Endodermal cell (in vitro differentiated cells): ENCODE measurements at places on chromosomes 6 and 20. TPM values are rescaled to one million over a fixed set of nuclear protein-coding genes. Genes with fewer than 3 reads are reported as not detected.

Gene TMEM74B
- 2.8 and 3.1 TPM in 2 replicates for total RNA-seq

Gene SMLR1
- 0.27 and 0.42 TPM in 2 replicates for total RNA-seq

Gene NFATC2
- 1.9 to 3.5 TPM (median 2.1 TPM) in 3 replicates for total RNA-seq

Gene DZANK1
- 16.6 and 18.8 TPM in 2 replicates for total RNA-seq

Gene OTOR
- not detected in 3 replicates for total RNA-seq

GRCh38 chr6:84651583-84651982, 112.8 kb downstream of the TBX18 start:
- DNase-seq: no peak
- H3K4me3 ChIP-seq: no peak overlapping the region
- H3K27me3 ChIP-seq: no peaks in the 10 kb centered on the region
- no peak overlapping the region for H3K27ac ChIP-seq

DNA sequence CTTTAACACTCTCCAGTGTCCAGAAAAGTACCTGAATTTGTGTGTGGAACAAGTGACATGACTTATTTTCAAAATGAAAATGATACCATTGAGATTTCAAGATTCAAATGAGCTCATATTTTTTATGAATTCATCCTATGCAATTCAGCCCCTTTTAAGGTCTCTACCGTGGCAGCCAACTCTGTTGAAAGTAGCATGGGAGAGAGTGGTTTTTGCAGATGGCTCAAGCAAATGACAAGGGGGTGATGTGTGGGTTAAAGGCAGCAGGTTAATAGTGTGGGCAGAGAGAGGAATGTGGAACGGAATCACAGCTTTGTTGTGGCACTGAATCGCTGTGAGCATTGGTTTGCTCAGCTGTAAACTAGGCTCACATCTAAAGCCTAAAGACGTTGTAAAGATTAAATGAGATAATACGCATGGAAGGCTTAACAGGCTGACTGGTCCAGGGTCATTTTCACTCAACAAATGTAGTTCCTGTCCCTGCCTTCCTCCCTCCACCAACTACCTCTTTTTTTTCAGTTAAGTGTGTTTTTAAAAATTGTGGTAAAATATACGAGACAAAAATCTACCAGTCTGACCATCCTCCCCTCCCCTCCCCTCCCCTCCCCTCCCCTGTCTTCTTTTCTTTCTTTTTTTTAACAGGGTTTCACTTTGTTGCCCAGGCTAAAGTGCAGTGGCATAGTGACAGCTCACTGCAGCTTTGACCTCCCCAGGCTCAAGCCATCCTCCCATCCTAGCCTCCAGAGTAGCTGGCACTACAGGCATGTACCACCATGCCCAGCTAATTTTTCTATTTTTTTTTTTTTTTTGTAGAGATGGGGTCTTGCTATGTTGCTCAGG, 114.7 kb upstream of the ZNF217 start:
- DNase-seq: no peak
- H3K4me1 ChIP-seq: peaks cover 4% of the 10 kb centered on the region
- no peaks in the 10 kb centered on the region for H3K36me3 ChIP-seq

GRCh38 chr6:25199544-25199943, 79.6 kb upstream of the CARMIL1 start:
- no peak overlapping the region for H3K27ac ChIP-seq
- no peaks in the 10 kb centered on the region for H3K36me3 ChIP-seq
- H3K27me3 ChIP-seq: no peaks in the 10 kb centered on the region
- DNase-seq: no peak
- H3K4me1 ChIP-seq: no peaks in the 10 kb centered on the region
- no peak overlapping the region for H3K4me3 ChIP-seq

DNA sequence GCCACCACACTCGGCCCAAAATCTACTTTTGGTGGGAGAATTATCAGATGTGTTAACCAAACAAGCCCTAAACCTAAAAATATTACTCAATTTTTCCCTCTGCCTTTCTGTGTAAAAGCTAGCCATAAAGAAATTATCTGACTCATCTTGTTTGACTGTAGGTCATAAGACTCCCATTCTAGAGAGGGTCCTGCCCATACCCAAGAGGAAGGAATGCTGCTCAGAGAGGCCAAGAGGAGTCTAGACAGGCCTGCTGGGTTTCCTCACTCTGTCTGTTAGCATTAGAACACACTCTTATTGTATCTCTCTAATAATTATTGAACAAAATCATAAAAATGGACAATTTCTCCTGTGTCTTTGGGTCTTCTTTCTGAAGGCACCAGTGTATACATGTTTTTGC, 26.1 kb downstream of the C6orf141 start:
- no peaks in the 10 kb centered on the region for H3K36me3 ChIP-seq
- H3K4me1 ChIP-seq: no peaks in the 10 kb centered on the region
- H3K27ac ChIP-seq: no peak overlapping the region
- DNase-seq: no peak
- H3K27me3 ChIP-seq: no peaks in the 10 kb centered on the region

GRCh38 chr6:16651871-16652270, 109.4 kb downstream of the ATXN1 start:
- DNase-seq: no peak
- H3K27ac ChIP-seq: no peak overlapping the region
- H3K36me3 ChIP-seq: no peaks in the 10 kb centered on the region
- H3K4me1 ChIP-seq: peaks cover 12% of the 10 kb centered on the region
- H3K4me3 ChIP-seq: no peak overlapping the region

GRCh38 chr6:168778201-168778600, 337.2 kb downstream of the SMOC2 start:
- H3K27ac ChIP-seq: no peak overlapping the region
- no peak for DNase-seq
- no peaks in the 10 kb centered on the region for H3K36me3 ChIP-seq

DNA sequence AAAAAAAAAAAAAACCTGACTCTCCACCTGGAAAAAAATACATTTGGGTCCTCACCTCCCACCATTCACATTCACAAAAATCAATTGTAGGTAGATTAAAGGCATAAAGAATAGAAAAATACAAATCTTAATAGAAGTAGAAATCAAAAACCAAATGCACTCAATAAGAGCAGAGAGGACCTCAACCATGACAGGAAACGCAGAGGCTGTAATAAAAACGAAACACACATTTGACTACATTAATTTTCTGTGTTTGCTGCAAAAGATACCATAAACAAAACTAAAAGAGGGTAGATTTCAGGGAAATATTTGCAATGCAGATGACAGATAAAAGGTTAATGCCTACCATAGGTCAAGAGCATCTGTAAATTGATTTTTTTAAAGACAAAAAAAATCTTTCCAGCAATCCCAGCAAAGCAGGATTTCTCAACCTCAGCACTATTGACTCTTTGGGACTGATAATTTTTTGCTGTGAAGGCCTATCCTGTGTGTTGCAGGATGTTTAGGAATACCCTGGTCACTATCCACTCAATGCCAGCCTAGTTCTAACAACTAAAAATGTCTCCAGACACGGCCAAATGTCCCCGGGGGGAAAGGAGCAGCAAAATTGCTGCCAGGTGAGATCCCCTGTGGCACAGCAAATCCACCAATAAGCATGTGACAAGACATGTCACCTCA, 9.1 kb downstream of the ETV7 start:
- peaks cover 6% of the 10 kb centered on the region for H3K4me1 ChIP-seq
- no peak overlapping the region for H3K27ac ChIP-seq
- no peaks in the 10 kb centered on the region for H3K36me3 ChIP-seq
- DNase-seq: no peak

DNA sequence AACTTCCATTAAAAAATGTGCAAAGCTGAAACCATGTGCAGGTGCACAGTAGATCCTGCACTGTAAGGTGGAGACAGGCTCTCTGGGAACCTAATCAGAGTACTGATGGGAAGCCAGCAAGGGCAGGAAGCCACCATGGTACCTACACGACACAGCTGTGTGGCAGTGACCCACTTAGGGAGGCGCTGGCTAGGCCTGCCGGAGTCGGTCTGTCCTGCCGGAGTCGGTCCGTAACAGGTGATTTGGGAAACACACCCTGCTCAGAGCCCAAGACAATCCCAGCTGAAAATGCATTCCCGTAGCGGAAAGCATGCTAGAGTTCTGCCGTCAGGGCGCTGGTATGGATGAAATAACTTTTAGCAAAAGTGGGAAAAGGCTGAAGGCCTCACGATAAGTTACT, 17.2 kb downstream of the TXNDC5 start:
- no peak for DNase-seq
- no peak overlapping the region for H3K27ac ChIP-seq
- H3K36me3 ChIP-seq: peaks cover 76% of the 10 kb centered on the region

DNA sequence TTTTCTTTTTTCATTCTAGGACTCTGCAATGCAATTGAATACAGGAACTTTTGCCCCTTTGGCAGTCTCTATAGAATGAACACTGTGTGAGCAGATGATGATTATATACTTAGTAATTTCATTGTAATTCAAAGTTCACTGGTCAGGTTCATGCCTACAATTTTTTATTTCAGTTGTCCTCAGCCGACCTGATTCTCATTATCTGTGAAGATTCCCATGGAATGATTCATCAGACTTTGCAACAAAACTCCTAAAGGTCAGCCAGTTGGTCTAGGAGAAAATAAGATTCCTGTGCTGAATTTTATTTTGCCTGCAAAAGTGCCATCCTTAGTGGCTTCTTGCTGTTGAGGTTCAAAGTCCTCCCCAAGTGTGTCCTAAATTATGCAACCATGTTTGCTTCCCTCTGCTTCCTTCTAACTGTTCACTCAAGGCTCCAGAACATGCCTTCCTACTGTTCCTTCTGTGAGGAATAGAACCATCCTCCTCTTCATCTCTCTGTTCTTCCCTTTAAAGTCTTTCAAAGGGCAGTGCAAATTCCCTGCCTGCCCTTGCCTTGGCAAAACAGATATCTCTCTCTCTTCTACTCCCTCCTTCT, 194.2 kb upstream of the CNR1 start:
- no peak overlapping the region for H3K4me3 ChIP-seq
- no peak for DNase-seq
- no peak overlapping the region for H3K27ac ChIP-seq
- no peaks in the 10 kb centered on the region for H3K36me3 ChIP-seq
- peaks cover 5% of the 10 kb centered on the region for H3K4me1 ChIP-seq

DNA sequence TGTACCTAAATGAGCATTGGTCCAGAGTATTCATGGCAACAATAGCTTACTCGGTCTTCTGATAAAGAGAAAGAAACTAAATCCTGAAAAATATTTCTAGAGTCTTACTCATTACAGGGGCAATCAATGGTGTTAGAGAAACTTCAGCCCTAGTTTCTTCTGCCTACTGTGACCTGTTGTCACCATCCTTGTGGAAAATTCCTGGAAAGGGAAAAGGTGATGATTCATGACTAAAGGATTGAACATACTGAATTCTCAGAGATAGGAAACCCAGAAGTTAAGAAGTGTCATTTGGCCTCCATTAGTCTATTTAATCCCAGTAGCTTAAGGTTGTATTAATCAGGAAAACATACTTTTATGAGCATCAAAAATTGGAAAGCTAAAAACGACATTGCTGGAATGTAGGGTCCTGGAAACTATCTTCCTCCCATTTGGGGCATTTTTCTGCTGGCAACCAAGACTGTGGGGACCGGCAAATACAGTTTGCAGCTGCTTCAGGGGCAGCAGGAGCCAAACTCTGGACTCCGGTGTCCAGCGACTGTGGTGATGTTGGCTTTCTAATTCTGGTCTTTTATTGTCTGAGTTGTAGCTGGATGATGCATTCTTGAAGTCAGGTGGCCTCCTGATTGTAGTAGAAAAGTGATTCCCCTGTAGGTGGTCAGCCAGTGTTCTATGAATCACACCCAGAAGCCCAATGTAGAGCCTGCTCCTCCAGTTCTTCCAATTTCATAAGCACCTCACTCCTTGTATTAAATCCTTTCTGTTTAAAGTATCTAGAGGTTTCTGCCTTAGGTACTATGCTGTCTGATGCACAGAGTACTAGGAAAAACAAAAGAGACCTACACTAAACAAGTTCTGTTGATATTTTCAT, 67.6 kb downstream of the LCA5 start:
- H3K36me3 ChIP-seq: no peaks in the 10 kb centered on the region
- H3K4me1 ChIP-seq: no peaks in the 10 kb centered on the region
- H3K4me3 ChIP-seq: no peak overlapping the region
- no peaks in the 10 kb centered on the region for H3K27me3 ChIP-seq
- no peak for DNase-seq
- H3K27ac ChIP-seq: no peak overlapping the region

DNA sequence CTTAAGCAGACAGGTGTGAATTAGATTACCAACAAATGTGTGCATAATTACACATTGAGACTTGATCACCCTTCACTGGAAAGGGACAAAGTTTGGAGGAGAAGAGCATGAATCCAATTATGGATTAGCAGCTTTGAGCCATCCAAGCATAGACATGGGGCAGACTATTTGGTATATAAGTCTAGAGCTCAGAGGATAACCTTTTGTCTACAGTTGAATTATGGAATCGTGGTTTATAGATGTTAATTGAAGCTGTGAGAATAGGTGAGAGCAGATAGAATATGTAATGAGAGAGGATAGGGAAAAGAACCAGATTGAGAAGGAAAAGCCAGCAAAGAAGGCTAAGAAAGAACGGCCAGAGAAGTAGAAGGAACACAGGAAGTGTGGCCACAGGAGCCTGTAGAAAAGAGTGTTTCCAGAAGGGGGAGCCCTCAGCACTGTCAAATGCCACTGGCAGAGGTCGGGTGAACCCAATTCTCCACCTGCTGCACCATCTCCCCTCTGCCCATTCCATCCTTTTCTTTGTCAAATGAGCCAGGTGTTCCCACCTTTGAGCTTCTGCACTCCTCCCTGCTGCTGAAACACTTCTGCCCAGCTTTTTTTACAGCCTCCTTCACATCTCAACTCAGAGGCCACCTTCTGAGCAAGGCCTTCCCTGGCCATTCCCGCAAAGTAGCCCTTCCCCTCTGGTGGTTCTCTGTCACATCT, 7.3 kb downstream of the DNTTIP1 start:
- no peak overlapping the region for H3K27ac ChIP-seq
- H3K4me3 ChIP-seq: no peak overlapping the region
- H3K36me3 ChIP-seq: peaks cover 59% of the 10 kb centered on the region
- DNase-seq: peak; percentile 90
- H3K27me3 ChIP-seq: no peaks in the 10 kb centered on the region

DNA sequence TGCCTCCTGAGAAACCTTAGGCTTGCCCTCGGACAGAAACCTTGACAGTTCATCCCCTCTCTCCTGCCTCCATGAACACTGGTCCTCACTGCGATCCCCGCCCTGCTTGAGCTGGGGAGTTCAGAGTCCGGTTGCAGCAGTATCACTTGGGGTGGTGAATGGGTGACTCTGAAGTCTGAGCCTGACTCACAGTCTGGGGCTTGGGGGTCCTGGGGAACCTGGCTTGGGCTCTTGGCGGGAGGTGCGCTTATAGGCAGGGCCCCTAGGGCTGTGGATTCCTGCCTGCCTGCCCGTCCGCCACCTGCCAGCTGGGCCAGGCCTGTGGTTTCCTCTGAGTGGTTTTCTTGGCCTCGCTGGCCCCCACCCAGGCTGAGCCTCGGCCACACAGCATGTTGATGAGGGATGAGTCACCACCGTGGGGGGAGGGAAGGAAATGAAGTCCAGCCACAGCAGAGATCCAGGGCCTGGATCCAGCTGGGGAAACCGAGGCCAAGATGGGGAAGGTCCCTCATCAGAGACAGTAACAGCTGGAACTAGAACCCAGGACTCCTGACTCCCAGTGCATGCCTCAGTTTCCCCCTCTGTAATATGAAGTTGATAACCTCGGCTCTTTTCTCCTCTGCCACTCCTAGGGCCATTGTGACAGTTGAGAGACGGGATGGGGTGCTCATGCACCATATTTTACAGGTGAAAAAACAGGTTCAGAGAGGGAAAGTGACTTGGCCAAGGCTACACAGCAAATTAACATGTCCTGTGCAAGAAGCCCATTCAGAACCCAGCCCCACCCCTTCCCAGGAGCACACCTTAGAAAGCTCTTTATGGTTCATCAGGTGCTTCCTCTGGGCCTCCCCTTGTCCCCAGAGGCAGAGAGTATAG, 9.2 kb downstream of the FOXS1 start:
- peak overlapping the region; percentile 38 for H3K27ac ChIP-seq
- peaks cover 4% of the 10 kb centered on the region for H3K4me1 ChIP-seq
- no peaks in the 10 kb centered on the region for H3K27me3 ChIP-seq
- no peak overlapping the region for H3K4me3 ChIP-seq
- no peaks in the 10 kb centered on the region for H3K36me3 ChIP-seq
